ENCODE measurements at places on chromosomes 4 and X. TPM values are rescaled to one million over a fixed set of nuclear protein-coding genes. Genes with fewer than 3 reads are reported as not detected.

DHX15 gene
- polyA plus RNA-seq = 223 TPM

CT45A2 gene
- polyA plus RNA-seq = not detected

ERCC6L gene
- polyA plus RNA-seq = 4.6 TPM

BRS3 gene
- 0.07 TPM for polyA plus RNA-seq

NIPAL1 gene
- 9.7 TPM for polyA plus RNA-seq

PITX2 gene
- 2.9 TPM for polyA plus RNA-seq

TMEM150C gene
- 22.1 TPM for polyA plus RNA-seq

DOK7 gene
- 2.8 TPM for polyA plus RNA-seq

GRCh38 chr4:88135356-88135663 is 23.1 kb downstream of the ABCG2 start:
- DNase-seq = no peak

DNA sequence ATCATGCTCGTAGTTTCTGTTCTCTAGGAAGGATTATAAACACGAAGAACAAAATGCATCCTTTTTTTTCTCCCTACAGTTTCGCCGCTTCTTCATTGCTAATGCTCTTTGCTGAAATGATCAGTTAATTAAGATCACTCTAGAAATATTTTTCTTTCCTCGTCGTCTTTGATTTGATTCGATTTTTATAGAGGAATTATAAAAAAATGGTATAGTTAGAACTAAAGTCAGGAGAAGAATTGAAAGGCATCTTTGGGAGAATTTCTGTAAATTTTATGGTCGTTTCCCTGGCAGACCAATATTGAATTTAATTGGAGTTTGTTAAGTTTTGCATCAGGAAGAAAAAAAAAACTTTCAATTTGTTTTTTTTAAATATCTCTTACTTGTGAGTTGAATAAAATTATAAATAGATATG is 1.1 kb upstream of the NKX3-2 start:
- no peak for DNase-seq

DNA sequence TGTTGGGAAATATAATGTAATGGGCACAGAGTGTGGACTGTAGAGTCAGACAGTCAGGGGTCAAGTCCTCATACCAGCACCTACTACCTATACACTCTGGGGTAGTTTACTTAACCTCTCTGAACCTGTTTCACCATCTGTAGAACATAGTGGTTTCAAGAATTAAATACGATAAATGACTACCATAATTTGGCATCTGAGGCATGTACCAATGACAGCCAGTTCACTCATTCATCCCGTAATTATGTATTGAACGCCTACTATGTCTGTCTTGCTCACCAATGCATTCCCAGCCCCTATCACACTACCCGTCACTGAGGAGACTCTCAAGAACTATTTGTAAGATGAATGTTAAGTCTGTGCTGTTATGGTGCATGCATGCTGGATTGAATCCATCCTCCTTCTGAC is 2.0 kb upstream of the FGB start:
- DNase-seq = no peak

DNA sequence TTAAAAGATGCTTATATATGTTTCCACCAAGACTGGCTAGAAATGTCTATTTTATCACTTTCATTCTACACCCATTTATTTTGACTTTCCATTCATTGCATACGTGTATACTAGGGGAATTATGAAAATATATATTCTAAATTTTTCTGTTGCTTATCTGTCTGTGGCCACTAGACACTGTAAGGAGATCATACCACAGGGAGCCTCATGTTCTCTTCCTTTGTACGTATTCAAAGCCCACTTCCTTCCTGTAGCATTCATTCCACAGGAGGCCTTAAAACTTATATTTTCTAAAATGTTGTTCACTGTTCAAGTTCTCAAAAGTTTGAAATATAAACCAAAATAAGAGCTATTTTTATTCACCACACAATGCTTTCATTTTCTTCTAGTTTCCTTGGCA is 1848.9 kb upstream of the TENM3 start:
- DNase-seq = no peak

DNA sequence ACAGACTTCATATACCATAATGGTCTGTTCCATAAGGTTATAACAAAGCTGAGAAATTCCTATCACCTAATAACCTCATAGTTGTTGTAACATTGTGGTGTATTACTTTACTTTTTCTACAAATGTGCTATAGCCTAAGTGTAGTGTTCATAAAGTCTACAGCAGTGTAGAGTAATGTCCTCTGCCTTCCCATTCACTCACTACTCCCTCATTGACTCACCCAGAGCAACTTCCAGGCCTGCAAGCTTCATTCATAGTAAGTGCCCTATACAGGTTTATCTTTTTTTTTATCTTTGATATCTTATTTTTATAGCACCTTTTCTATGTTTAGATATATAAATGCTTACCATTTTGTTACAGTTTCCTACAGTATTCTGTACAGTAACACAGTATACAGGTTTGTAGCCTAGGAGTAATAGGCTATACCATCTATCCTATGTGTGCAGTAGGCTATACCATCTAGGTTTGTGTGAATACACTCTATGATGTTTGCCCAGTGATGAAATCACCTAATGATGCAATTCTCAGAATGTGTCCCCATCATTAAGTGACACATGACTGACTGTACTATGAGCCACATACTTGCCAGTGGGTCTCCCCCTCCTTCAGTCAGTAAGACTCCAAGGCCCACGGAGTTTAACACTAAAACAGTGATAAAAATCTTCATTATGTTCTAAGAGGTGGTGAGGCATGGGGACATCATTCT is 299.9 kb downstream of the UNC5C start:
- no peak for DNase-seq

DNA sequence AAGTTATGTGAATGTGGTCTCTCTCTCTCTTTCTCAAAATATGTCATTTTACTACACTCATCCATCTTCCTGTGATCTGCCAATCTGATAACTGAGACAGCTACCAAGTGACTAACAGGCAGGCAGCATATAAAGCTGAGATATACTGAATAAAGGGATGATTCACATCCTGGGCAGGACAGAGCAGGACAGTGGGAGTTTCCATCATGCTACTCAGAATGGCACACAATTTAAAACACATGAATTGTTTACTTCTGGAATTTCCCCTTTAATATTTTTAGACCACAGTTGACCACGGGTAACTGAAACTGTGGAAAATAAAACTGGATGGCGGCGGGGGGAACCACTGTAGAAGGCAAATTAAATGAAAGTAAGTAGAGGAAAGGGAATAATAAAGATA is 58.6 kb upstream of the DCTD start:
- DNase-seq = no peak

GRCh38 chr4:105714071-105714521 is 5.5 kb downstream of the GSTCD start:
- DNase-seq = no peak

DNA sequence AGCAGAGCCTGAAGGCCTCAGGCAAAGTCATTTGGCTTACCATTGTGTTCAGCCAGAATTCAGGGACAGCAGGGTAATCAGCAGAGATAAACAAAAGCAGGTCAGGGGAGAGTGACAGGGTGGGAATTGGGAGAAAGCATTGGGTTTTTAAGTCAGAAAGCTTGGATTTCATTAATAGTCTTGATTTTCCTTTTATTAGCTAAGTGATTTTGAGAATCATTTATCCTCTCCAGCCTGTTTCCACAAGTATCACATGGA is 410.1 kb downstream of the HNRNPD start:
- no peak for DNase-seq

GRCh38 chr4:8295471-8295870 is 25.9 kb downstream of the HTRA3 start:
- DNase-seq = no peak

DNA sequence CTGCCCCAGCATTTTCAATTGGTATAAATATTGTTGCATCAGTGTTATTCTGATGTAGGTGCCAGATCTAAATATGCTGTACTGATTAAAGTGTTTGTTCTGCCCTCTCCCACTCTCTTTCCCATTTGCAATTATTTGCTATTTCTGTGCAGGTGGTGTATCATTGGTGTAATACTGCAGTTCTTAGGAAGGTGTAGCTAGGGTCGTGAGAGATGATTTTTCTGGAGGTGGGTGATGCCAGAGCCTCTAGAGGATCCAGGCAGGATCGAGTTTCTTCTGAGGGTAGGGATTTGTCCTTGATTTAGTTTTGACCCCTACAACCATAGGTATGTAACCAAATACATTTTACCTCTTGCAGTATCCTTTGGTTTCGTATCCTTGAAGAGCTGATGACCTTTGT is 1.9 kb downstream of the SMAD1 start:
- DNase-seq = no peak

GRCh38 chr4:82890901-82891706 is at the start of gene SEC31A:
Gene SEC31A (minus strand): TSS chr4:82891153. CDS start chr4:82881936, 9,217 bp downstream.
- peak; percentile 93 for DNase-seq

GRCh38 chr4:81207828-81208227 is 7.2 kb downstream of the PRKG2 start:
- no peak for DNase-seq

Data from renal pelvis (tissue), 12 donors.